ENCODE measurements at places on chromosomes 2 and 18.

GRCh38 chr2:168564641-168565040 is 108.6 kb downstream of the CERS6 start:
- DNase-seq = no peak

GRCh38 chr2:211793690-211794089 is 744.9 kb downstream of the ERBB4 start:
- DNase-seq = no peak

GRCh38 chr2:215528555-215528954 is 92.7 kb upstream of the FN1 start:
- DNase-seq = no peak

DNA sequence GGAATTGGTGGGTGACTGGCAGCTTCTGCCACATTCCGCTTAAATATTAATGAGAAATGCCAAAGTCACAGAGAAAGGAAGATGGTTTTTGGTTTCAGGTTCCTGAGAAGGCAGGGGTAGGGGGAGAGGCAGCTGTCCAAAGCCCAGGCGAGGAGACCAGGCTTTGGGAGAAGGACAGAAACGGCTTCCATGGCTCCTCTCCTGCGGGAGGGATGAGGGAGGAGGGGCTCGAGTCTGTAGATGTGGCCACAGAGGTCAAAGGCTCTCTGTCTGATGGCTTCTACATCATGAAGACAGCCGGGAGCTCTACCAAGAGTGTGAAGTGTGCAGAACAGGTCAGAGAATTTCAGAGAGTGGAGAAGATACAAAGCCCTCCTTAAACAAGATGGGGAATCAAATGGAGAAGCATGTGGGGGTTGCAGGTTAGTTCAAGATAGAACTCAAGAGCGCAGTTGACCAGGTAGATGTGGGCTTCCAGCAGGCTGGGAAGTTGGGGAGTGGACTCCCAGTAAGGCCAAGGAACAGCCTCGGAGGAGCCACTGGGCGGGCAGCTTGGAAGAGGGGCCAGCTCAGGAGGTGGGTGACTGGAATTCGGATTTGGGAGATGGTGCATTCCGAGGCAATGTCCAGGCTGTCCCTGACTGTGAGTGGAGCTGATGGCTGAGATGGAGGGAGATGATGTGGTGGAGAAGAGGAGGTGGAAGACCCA is 23.8 kb upstream of the HPCAL1 start:
- DNase-seq = no peak
